PC-9 (cell line): ENCODE measurements at places on chromosomes 13 and 19. TPM values are rescaled to one million over a fixed set of nuclear protein-coding genes. Genes with fewer than 3 reads are reported as not detected.

DNA sequence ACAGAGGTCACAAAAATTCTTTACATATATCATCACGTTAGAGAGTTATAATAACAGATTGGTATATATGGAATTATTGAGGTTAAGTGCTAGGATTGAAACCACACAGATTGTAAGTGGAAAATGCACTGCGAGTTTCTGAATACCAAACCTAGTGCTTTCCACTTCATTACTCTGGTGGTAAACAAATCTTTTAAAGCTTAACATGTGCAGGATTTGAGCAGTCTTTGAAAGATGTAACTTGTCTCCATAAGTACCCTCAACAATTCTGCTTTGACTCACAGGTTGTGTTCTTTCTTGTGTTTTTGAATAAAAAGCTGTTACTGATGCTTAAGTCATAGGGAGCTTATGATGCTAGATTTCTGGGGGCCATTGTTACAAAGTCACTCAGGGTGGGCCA lies 314.7 kb upstream of the DACH1 start:
- no peak for DNase-seq

The TMEM145 gene
- 1.2 and 1.7 TPM in 2 replicates for total RNA-seq

DNA sequence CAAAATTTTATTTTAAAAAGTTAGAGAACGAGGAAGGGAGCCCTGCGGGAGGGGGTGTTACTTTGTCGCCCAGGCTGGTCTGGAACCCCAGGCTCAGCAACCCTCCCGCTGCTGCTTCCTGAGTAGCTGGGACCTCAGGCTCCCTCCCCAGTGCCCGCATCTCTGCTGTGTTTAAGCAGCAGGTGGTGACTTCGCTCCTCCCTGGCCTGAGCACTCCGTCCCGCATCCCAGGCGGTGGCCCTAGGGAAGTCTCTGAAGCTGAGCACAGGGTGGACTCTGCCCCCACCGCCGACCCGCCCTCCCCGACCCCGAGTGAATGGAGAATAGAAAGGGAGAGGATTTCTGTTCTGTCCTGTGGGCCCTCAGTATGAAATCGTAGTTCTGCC lies 30.5 kb downstream of the ZNF701 start:
- DNase-seq = no peak

DNA sequence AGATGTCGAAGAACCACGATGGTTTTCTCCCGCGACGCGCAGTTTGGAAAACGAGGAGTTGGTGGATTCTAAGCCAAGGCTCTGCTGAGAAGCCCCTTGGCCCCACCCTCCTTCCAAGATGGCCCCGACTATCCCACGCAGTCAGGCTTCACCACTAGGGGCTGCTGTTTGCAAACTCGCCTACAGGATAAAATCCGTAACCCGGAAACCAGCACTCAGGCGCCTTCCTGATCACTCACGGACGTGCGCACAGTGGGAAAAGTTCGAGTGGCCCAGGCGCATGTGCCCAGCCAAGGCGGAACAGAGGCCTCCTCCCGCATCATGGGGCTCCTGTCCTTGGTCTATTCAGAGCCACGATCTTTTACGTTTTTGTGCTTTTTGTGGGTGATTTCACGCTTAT lies 19.2 kb upstream of the UQCR11 start:
- no peak for DNase-seq

- no peak for DNase-seq
These were observed 55.2 kb downstream of the VWA8 start for GRCh38 chr13:41905600-41906254.
